ENCODE measurements at places on chromosomes 7 and 10. TPM values are rescaled to one million over a fixed set of nuclear protein-coding genes. Genes with fewer than 3 reads are reported as not detected.

Gene KIF11
- total RNA-seq: 1.7 TPM

Gene HACD1
- 52.8 TPM for total RNA-seq

Gene EPHB6
- 17.7 TPM for total RNA-seq

Gene KCNK18
- not detected for total RNA-seq

Gene SLC13A1
- not detected for total RNA-seq

- H3K4me3 ChIP-seq: peak overlapping the region; percentile 98
- peaks cover 2% of the 10 kb centered on the region for H3K4me1 ChIP-seq
- no peaks in the 10 kb centered on the region for H3K36me3 ChIP-seq
- DNase-seq: no peak
- no peak overlapping the region for H3K27ac ChIP-seq
These were observed 528 bp downstream of the CAMK2G start for GRCh38 chr10:73873838-73874215.

GRCh38 chr10:86611386-86611785 is 43.0 kb upstream of the OPN4 start:
- no peaks in the 10 kb centered on the region for H3K36me3 ChIP-seq
- no peaks in the 10 kb centered on the region for H3K27me3 ChIP-seq
- no peak overlapping the region for H3K4me3 ChIP-seq
- H3K4me1 ChIP-seq: no peaks in the 10 kb centered on the region

DNA sequence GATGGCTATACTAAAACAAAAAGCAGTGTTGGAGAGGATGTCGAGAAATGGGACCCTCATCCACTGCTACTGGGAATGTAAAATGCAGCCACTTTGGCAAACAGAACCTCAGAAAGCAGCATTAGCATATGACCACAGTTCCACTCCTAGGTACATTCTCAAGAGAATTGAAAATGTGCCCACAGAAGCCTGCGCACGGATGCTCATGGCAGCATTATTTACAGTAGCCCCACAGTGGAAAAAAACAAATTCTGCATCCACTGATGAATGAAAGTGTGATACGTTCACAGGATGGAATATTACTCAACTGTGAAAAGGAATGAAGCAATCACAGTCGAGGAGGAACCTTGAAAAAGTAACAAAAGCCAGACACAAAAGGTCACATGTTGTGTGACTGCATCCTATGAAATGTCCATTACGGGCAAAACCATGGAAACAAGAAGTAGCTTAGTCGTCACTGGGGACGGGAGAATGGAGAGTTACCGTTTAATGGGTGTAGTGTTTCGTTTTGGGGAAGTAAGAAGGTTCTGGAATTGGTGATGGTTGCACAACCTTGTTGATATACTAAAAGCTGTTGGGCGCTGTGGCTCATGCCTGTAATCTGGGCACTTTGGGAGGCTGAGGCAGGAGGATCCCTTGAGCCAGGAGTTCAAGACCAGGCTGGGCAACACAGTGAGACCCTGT is 2.5 kb upstream of the UPK3B start:
- DNase-seq: no peak
- no peaks in the 10 kb centered on the region for H3K4me1 ChIP-seq
- no peak overlapping the region for H3K27ac ChIP-seq
- H3K36me3 ChIP-seq: peaks cover 2% of the 10 kb centered on the region
- no peak overlapping the region for H3K4me3 ChIP-seq

- H3K4me3 ChIP-seq: no peak overlapping the region
- no peaks in the 10 kb centered on the region for H3K27me3 ChIP-seq
- H3K27ac ChIP-seq: peak overlapping the region; percentile 45
- no peak for DNase-seq
- H3K4me1 ChIP-seq: peaks cover 6% of the 10 kb centered on the region
- no peaks in the 10 kb centered on the region for H3K36me3 ChIP-seq
These were observed 198.3 kb upstream of the CELF2 start for GRCh38 chr10:10819206-10819856.

- H3K4me3 ChIP-seq: peak overlapping the region; percentile 91
- peak; percentile 49 for DNase-seq
- peak overlapping the region; percentile 70 for H3K27ac ChIP-seq
These were observed 2.8 kb downstream of the INHBA start for GRCh38 chr7:41700044-41700471.

GRCh38 chr10:47195274-47195885 is 104.6 kb upstream of the GDF10 start:
- DNase-seq: no peak
- no peak overlapping the region for H3K4me3 ChIP-seq
- H3K27ac ChIP-seq: no peak overlapping the region
- no peaks in the 10 kb centered on the region for H3K36me3 ChIP-seq
- no peaks in the 10 kb centered on the region for H3K27me3 ChIP-seq
- no peaks in the 10 kb centered on the region for H3K4me1 ChIP-seq

GRCh38 chr7:82131215-82131614 is 312.4 kb downstream of the CACNA2D1 start:
- H3K27me3 ChIP-seq: no peaks in the 10 kb centered on the region
- H3K27ac ChIP-seq: no peak overlapping the region
- H3K36me3 ChIP-seq: no peaks in the 10 kb centered on the region
- H3K4me1 ChIP-seq: peaks cover 3% of the 10 kb centered on the region
- H3K4me3 ChIP-seq: no peak overlapping the region
